ENCODE measurements at places on chromosomes 11 and 22.

DNA sequence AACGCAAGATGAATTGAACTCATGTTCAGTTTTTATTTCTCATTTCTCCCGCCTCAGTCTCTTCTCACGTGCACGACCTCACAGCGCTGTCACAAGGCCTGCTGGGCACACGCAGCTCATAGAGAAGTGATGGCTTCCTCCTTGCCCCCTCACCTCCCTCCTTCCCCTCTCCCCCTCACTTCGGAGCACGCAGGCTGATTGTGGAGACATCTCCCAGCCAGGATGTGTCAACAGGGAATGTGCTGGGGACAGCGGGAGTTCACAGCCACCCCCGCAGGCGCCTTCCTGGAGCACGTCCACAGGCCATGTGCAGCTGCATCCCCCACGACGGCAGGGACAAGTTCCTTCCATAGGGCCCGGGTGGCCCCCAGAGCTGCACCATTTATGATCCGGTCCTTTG is 29.1 kb upstream of the KRTAP5-6 start:
- DNase-seq: no peak

- no peak for DNase-seq
Observed at GRCh38 chr11:131874070-131874469, 503.7 kb downstream of the NTM start.

GRCh38 chr11:125176866-125177265 is 12.3 kb downstream of the PKNOX2 start:
- no peak for DNase-seq

GRCh38 chr11:112658431-112658878 is 302.8 kb upstream of the NCAM1 start:
- DNase-seq: no peak

DNA sequence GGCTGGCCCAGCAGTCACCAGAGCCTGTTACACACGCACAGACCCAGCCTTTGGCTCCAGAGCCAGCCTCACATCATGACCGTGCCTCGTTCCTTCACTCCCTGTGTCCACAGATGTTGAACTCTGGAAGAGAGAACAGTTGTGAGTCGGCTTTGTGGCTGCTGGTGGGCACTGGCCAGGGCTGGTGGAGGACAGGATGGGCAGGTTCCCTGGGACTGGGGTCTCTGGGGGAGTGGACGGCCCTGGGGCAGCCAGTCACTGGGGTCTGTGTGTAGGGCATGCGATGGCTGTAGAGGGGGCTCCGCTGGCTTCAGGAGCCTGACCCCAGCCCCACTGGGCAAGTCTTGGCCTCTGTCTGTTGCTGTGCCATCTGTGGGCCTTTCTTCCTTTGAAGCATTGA is 1070.1 kb downstream of the BRD1 start:
- no peak for DNase-seq

GRCh38 chr11:123357353-123357989 is 72.6 kb upstream of the GRAMD1B start:
- DNase-seq: no peak

DNA sequence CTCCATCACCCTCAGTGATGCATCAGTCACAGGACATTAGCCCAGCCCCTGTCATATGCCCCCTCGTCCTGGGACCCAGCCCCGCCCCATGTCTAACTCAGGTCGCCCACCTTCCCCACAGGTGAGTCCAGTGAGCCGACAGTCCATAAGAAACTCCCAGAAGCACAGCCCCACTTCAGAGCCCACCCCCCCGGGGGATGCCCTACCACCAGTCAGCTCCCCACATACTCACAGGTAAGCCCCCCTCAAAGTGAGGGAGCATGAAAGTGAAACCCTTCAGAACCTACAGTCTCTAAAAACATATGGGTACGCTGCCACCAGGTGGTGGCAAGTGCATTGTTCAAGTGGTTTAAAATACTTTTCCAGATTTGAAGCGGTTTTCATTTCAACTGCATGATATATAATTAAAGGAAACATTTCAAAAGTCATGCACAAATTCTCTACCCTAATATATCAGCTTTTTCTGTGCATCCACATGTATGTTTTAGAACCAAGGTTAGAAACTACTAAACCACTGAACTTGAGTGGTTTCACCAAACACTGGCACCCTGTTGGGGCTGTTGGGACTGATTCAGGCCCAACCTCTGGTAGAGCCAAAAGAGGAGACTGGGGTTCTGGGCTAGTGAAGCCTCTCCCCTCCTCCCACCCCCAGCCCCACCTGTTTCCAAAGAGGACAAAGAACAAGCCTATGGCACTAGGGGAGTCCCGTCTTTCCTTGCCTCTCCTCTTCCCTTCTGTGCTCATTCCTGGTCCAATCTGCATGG is 17.3 kb downstream of the EPS8L2 start:
- DNase-seq: peak; percentile 52

DNA sequence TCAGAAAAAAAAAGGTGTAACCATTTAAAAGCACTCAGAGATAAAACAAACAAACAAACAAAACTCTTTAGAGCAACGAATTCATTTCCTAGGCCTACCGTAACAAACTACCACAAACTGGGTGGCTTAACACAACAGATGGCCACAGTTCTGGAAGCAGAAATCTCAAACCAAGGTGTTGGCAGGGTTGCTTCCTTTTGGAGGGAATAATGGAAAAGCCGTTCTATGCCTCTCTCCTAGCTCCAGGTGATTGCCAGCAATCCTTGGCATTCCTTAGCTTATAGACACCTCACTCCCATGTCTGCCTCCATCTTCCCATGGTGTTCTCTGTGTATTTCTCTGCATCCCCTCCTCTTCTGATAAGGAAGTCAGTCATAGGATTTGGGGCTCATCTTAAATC is 200.4 kb downstream of the RAB38 start:
- no peak for DNase-seq

GRCh38 chr11:34426766-34427185 is 12.0 kb upstream of the CAT start:
- no peak for DNase-seq

DNA sequence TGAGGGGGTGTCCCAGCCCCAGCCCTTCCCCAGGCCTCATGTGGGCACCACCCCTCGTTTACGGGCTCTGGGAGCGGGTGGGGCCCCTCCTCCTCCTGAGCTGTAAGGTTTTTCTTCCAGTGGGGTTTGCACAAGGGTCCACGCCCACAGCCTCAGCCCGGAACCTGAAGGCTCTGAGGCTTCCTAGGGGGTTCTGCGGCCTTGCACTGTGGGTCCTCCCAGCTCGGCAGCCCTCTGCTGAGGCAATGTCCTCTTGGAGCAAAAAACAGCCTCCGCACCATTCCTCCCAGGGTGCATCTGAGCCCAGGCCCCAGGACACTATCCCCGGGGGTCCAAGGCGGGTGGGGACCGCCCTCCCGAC is 14.1 kb downstream of the H19 start:
- no peak for DNase-seq

DNA sequence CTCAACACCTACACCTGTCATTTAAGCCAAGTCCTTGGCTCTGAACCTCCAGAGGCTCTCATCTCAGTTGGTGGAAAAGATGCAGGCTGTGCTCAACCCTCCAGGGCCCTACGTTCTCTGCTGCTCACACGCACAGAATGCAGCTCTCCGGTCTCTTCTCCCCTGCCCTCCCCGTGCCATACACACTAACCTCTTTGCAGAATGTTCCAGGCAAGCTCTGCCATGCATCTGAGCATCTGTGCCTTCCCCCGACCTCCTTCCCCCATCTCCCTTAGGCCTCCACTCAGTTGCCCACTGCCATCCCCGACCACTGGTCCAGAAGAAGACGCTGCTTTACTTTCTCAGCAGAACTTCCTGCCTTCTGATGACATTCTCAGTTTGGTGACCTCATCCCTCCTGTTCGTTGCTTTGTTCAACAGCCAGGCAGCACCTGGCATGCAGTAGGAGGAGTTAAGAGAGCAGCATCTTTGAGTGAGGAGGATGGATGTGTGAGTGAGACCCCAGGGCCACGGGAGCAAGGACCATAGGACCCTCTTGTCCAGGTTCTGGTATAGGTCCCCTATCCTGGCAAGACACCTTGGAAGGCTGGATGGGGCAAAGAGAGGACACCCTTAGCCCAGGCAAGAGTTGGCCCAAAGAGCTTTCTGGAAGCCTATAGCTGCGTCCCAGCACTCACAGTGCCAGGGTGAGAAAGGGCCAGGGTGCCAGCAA is 598.0 kb downstream of the BRD1 start:
- DNase-seq: no peak

- DNase-seq: no peak
Observed at GRCh38 chr22:48492366-48493320, 1335.0 kb downstream of the BRD1 start.

DNA sequence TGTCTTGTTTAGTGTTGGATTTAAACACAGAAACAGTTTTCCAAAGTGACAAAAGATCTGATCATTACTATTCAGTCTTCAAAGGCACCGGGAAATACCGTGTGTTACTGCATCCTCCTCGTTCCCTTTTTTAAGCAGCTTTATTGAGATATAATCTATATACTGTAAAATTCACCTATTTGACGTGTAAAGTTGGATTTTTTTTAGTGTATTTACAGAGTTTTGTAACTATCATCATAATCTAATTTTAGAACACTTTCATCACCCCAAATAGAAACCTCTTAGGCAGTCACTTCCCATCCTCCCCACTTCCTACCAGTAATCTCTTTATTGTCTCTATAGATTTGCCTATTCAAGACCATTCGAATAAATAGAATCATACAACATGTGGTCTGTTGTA is 1.4 kb downstream of the ANO5 start:
- DNase-seq: no peak

DNA sequence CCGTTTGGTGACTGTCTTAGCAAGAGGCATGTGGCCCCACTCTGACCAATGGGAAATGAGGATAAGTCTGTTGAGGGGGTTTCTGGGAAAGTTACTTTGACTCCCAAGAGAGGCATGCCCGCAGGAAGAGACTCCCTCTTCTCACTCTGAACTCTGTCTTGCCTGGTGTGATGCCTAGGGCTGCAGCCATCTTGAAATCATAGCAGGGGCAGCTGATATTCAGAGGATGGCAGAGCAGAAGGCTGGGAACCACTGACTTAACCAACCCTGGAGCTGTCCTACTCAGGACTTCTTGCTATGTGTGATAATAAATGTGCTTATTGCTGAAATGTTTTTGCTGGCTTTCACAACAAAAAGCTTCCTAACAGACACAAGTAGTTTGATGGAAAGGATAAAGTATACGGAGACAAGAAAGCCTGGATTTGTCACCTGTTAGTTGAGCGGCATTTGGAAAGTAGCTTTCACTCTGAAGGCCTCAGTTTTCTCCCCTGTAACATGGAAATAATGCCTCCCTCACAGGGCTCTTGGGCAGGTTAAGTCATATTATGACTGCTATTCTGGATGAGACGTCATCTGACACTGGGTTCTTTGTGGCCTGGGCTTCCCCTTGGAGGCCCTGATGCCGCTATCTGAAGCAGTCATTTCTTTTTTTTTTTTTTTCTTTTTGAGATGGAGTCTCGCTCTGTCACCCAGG is 128.5 kb downstream of the CEP164 start:
- DNase-seq: no peak

GRCh38 chr11:22624742-22625447 is 728 bp downstream of the FANCF start:
- peak; percentile 61 for DNase-seq

- no peak for DNase-seq
Observed at GRCh38 chr11:58898106-58898505, 41.2 kb upstream of the GLYATL1 start.

DNA sequence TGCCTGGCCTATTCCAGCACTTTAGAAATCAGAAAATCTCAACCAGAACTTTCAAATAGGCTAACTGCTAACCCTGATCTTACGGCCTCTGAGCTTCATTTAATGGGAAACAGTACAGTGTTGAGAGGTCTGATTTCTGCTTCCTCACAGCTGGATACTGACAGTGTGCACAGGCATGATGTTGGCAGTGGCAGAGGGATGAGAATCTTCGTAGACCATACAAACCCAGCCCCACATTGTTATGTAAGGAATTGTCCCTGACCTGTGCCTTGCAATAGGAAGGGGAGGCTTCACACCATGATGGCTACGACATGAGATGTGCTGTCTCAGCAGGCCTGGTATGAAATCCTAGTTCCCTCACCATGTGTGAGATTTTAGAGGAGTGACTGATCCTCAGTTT is 49.0 kb downstream of the CD44 start:
- no peak for DNase-seq

DNA sequence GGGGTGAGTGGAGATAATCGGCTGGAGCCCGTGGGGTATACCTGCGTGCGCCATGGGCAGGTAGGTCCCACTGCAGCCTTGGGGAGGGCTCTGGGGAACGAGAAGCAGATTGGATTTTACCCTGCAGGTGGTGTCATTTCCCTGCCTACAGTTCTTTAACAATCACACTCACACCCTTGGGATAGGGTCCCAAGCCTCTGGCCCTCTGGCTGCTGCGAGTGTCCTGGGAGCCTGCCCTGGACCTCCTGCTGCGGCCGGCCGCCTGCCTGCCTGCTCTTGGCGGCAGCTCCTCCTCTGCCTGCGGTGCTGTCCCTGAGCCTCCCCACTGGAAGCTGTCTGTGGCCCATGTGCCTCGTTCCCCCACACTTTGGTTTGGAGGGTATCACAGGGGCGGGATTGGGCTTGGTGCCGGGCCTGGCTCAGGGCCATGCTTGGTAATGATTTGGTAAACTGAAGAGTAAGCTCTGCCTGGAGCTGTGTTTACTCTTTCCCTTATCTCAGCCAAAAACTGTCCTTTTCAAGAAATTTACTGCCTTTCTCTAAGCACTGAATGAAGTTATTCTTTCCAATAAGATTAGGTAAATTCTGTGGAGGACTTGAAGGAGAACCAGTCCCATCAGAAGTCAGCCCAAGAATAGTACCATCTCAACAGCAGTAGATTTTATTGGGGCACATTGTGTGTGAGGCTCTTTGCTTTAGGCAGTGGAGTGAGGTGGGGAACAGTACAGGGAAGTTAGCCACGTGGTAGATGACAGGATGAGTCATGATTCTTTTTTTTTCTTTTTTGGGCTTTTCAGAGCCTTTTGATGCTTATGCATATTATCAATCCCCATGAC is 53.7 kb downstream of the TBC1D22A start:
- no peak for DNase-seq

DNA sequence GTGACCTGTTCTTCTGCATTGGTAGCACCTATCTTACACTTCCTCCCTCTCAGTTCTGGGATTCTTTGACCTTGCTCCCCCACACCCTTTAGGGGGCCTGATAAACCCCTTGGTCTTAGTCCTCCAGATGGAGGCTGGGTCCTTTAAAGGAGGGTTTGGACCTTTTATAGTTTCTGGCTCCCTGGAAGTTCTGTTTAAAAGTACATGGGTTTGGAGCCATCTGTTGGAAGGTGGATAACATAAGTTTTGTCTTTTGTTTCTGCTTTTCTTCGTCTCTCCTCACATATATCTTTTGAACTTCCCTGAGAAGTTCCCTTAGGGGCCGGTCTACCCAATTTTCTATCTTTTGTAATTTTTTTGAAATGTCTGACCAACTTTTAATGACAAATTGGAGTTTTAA is 17.9 kb upstream of the HYLS1 start:
- no peak for DNase-seq

DNA sequence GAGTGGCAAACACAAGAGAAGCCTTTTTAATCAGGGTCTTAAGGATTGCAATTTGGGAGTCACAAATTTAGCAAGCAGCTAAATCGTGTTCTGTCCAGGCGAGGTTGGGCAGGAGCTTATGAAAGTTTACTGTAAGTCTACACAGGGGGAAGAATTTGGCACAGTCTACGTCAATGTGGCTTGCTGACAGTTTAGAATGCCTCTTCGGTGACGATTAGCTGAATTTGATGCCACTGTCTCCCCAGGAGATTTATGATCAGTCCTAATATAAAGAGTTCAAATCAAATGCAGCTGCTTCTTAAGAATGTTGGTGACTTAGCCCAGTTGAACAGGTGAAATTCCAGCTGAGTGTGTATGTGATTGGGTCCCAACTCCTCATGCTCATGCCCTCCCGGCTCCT is 114.1 kb upstream of the CLPB start:
- DNase-seq: no peak

- DNase-seq: no peak
Observed at GRCh38 chr11:116189408-116190170, 583.2 kb downstream of the BUD13 start.

Data from CD4-positive, alpha-beta T cell treated with Interleukin-6 at 100 ng/mL for 8 hours (primary cell).